ENCODE measurements at places on chromosomes 6 and 20.

GRCh38 chr6:14277405-14277930, 159.9 kb downstream of the CD83 start:
- DNase-seq: no peak

DNA sequence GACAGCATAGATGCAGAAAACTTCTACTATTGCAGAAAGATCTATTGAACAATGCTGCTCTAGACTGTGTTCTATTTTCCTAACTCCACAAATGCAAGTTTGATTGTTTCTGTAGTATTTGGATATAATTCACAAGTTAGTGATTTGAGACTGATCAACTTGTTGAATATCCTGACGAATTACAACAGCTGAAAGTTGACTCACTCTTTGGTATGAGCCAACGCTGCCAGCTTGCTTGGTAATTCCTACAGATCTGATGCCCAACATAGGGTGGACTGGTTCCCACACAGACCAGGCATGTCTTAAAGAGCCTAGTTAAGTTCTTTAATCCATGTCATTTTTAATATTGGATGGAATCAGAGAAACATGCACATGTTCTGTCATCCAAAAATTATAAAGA, 231.0 kb upstream of the RAB32 start:
- no peak for DNase-seq

DNA sequence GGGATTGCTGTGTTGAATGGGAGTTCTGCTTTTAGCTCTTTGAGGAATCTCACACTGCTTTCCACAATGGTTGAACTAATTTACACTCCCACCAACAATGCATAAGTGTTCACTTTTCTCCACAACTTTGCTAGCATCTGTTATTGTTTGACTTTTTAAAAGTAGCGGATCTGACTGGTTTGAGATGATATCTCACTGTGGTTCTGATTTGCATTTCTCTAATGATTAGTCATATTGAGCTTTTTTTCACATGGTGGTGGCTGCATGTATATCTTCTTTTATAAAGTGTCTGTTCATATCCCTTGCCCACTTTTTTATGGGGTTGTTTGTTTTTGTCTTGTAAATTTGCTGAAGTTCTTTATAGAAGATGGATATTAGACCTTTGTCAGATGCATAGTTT, 588.3 kb upstream of the ADGRB3 start:
- DNase-seq: no peak

GRCh38 chr6:7238900-7239589, 74.0 kb downstream of the SSR1 start:
- no peak for DNase-seq

- no peak for DNase-seq
Observed at GRCh38 chr20:50116368-50116999, 3.5 kb upstream of the UBE2V1 start.

DNA sequence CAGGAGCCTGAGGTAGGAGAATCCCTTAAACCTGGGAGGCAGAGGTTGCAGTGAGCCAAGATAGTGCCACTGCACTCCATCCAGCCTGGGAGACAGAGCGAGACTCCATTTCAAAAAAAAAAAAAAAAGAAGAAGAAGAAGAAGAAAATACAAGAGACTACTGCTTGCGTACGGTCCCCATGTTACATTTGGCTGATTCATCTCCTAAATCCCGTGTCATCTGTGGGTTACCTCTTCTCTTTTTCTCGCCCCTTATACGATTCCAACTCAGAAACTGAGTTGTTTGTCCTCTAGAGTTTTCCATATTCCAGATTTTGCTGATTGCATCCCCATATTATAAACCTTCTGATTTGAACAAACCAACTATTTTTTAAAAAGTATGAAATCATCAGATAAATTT, 62.4 kb upstream of the NELFCD start:
- DNase-seq: no peak

GRCh38 chr6:64050590-64050989, 415.0 kb downstream of the PHF3 start:
- DNase-seq: no peak

DNA sequence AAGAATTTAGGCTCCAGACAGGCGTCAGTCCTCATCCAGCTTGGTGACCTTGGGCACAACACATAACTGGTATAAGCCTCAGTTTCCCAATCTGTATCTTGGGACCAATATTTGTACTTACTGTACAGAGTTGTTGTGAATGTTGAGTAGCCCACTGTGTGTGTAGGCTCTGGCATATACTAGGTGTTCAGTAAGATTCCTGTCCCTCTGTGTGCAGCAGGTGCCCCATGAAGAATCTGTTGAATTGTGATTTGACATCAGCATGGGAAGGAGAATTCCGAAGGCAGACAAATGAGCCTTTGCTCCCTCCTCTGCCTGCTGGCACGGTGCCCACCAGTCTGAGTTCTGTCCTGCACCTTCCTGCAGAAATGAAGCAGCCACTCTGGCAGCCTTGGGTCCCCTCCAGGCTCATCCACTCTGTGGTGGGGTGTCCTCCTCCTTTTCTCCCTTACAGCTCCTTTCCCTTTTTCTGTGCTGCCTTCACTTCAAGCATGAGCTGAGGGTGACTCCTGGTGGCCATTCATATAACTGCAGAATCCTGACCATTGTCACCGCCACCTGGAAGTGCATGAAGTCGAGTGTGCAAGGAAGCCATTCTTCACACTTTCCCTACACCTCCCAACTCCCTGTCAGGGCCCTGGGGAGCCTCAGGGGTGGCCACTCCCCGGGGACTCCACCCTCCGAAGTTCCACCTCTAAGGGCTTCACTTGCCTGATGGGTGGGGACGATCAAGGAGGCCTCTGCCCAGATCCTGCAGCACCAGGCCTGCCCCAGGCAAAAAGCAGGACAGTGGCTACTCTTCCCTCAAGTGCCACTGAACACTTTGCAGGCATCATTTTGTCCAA, 48.2 kb downstream of the MRPL14 start:
- DNase-seq: no peak

DNA sequence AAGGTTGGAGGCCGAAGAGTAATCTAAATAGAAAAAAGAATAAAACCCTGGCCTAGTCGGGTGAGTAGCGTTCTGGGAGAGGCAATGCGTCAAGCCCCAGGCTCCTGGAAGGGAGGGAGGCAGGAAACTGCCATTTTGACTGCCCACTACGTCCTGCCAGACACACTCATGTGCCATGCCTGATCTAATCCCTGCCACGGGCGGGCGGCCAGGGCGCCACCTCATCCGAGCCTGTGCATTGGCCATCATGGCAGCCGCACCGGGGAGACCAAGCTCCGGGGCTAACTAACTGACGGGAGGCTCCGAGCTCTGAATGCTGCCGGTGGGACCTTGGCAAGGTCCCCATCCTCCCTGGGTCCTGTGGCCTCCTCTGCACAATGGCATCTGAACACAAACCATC, 68.8 kb downstream of the INSM1 start:
- DNase-seq: no peak

Measured in non-pigmented ciliary epithelial cell (primary cell).